ENCODE measurements at places on chromosomes 7 and 10.

GRCh38 chr10:104666106-104666505 is 25.0 kb downstream of the SORCS3 start:
- no peak for DNase-seq

DNA sequence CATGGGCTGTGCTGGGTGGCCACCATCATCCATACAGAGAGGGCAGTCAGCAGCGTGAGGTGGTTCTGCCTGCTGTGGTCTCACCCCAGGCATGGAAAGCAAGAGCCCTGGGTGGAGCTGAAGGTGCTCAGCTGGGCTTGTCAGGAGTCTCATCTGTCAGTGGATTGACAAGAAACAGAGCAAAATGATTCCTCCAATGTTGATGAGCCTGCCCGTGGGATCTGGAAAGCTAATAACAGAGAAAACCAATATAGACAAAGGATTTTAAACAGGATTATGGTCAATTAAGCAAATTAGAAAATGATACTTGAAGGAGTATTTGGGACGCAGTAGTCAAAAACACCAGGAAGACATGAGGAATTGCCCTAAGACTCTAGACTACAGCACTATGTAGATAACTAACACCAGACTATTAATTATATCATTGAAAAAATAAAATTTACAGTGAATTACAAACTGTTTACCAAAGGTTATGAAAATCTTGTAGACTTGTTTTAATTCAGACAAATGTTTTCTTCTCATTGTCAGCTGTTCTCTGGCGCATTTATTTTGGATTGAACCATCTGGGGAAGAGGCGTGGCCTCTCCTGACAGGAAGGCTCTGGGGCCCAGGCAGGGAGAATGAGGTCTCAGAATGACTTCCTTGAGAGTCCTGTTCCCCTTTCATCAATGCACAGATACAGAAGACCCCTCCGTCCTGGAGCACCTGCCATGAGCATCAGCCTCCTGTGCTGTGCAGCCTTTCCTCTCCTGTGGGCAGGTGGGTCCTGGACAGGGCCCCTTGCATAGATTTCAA is 211.2 kb upstream of the PRSS58 start:
- DNase-seq = no peak

DNA sequence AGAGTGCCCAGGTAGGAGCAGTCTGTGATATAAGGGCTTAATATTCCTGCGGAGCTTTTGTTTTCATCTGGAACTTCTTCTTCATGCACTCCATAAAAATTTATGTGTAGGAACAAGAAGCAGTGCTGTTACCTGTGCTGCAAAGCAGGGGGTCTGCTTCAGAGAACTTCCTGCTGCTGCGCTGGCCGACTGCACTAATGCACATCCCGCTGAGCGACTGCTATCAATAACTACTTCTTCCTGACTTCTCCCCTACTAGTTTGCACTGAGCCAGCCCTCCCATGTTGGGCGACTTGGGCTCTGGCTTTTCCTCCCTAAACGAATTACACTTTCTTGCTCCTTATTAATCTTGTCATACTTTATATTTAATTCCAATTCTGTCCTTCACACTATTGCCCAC is 150.3 kb downstream of the NEBL start:
- DNase-seq = no peak

GRCh38 chr7:155962191-155962967 is 150.1 kb upstream of the SHH start:
- no peak for DNase-seq

DNA sequence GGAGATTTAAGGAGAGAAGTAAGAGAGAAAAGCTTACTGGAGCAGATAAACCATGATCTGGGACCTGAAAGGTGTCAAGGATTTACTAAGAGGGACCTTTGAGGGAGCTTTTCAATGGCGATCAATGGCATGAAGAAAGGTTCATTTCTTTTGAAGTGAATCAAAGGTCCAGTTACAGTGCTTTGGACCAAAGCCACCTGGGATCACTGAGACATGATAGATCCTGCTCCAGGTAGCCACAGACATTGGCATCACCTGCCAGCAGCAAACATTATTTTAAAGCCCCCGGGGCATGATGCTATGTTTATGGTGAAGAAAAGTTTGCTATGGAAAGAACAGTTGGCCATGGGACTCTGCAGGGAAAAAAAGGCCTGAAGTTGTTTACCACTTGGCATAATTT is 109.4 kb downstream of the SLC25A13 start:
- DNase-seq = no peak

GRCh38 chr7:96169439-96169838 is 152.5 kb downstream of the SLC25A13 start:
- DNase-seq = no peak

GRCh38 chr7:123208793-123209192 is 9.0 kb upstream of the SLC13A1 start:
- DNase-seq = no peak

DNA sequence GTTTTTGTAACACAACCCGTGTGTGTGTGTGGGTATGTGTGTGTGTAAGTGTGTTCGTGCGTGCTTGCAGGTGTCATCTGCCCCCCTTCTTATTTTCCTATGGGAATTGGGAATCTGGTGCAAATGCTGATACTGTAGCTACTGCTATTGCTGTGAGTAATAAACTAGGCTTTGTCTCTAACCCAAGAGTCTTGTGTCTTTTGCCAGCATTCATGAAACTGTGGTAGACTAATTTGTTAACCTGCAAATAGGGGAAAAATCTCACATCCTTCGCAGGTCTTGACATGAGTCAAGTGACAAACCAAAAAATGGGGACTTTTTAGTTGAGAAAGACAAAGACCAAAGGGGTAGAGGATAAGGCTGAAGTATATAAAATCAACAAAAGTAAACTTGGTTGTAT is 57.9 kb upstream of the FAM133B start:
- DNase-seq = no peak

- no peak for DNase-seq
These were observed 11.4 kb upstream of the INPP5F start for GRCh38 chr10:119714484-119714816.

- no peak for DNase-seq
These were observed 362.3 kb upstream of the MTPN start for GRCh38 chr7:136339464-136339863.

- no peak for DNase-seq
These were observed 70.4 kb upstream of the SMNDC1 start for GRCh38 chr10:110375121-110375520.

- DNase-seq = no peak
These were observed 41.6 kb downstream of the MRPS33 start for GRCh38 chr7:140972876-140973829.

DNA sequence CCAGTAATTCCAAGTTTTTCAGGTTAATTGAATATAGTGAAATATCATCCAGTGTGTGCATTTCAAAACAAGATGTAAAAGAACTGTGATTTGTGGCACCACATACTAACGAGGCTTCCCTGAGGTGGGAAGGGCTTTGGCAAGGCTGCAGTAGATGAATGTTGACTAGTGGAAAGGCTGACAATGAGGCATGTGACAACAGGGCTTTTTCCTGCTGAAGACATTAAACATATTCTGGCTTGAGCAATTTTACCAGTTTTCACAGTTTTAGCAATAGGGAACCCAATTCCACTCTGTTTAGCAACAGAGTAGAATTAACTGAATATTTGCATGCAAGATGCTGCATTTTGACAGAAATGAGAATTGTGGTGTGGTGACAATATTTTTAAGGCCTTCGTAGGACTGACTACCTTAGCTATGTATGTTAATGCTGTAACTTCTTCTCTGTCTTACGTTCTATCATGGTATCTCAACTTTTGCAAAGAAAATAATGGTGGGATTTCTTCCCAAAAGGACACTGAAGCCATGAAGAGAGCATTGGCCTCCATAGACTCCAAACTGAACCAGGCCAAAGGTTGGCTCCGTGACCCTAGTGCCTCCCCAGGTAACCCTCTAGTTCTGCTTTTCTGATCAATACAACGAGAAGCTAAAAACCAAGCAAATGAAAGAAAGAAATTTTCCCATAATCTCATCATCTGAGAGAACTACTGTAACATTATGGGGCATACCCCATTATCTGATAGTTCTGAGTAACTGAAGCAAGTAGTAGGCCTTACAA is 68.5 kb downstream of the AP3M1 start:
- no peak for DNase-seq

DNA sequence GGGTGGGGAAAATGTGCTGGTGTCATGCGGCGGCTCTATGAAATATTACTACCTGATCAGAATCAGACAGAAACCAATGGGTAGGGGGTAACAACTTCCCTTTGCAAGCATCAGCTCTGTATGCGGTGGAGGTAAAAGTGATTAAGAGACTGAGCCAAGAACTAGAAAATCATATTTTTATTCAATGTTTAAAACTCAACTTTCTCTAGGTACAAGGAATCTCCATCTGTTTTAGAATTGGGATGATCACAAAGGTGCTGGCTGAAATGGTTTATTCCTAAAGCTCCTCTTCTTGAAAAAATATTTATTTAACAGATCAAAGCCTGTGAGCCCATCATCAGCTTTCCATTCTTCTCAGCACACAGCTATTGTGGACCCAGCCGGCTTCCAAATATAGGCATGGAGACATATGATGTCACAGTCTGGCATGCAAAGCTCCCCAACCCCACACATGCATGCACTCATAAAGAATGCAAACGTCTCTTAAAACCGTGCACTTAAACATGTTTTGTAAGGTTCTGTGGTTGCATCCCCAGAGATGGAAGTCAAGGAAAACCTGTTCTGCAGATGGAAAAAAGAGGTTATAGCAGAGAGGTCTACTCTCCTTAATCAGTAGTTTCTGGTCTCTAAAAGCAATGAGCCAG is 126.0 kb downstream of the SKIDA1 start:
- no peak for DNase-seq

- DNase-seq = no peak
These were observed 209.1 kb downstream of the TRIL start for GRCh38 chr7:28748933-28749584.
